ENCODE measurements at places on chromosomes 7 and 10.

DNA sequence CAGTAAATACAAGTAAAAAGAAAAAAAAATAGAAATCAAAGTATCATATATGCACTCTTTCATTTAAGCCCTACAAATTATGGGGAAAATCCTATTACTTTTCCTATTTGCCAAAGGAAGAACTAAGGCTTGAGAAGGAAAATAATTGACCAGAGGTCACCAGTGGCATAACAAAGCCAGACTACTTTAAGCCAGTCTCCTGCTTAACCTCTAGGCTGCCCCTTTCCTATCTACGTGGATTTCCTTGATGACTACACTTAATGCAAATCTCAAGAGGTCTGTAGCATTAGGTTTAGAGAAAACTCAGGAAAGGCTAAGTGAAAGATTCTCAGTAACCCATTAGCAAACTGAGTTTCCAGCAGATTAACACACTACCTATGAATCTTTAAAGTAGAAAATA lies 49.8 kb downstream of the TPK1 start:
- DNase-seq: no peak

GRCh38 chr10:105062951-105063350 lies 421.9 kb downstream of the SORCS3 start:
- no peak for DNase-seq

DNA sequence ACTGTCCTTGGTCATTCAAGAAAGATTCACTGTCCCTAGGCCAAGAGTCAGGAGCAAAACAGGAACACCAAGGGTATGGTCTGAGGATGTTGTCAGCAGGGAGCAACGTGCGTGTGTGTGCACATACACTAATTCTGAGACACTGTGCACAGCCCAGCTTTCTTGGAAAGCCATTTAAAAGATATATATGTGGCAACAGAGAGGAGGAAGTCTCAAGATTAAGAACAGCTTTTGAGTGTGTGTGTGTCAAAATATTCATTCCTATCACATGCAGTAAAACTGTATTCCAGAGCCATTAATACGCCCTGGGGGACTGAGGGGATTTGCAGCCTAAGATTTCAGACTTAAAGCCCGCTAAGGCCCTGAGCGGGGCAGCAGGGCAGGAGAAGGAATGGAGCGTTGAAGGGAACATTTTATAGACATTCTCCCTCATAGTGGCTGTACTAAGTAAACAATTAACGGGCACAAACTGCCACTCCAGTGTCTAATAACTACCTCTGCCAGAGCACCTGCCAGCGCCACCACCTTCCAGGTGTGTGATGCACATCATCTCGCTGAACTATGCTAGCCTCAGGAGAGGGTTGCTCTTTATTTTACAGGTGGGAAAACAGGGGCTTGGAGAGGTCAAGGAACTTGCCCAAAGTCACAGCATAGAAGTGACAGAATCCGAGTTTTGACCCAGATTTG lies 2.0 kb downstream of the NOD1 start:
- no peak for DNase-seq

GRCh38 chr10:114665406-114665805 lies 7.3 kb upstream of the ABLIM1 start:
- DNase-seq: no peak

DNA sequence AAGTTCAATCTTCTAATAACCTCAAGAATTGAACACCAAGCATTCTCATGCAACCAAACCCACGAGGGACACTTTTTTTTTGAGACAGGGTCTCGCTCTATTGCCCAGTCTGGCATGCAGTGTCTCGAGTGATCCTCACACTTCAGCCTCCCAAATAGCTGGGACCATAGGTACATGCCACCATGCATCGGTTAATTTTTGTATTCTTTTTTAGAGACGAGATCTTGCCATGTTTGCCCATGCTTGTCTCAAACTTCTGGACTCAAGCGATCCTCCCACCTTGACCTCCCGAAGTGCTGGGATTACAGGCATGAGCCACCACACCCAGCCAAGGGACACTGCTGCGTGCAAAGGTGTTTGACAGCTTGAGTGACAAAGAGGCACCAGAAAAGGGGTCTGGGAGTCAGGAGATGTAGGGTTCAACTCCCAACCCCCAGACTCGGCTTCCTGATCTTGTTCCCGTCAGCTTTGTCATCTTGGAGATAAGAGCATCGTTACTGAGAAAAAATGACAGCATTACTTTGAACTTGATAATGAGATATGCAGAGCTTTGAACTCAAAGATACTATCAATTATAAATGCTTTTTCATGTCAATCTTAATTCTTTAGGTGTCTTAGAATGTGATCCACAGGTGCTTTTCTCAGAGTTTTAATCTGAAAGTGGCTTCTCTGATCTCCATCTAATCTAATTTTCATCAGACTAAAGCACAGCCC lies 1.6 kb upstream of the CYTH3 start:
- DNase-seq: no peak

GRCh38 chr7:115224922-115225321 lies 303.0 kb downstream of the MDFIC start:
- no peak for DNase-seq

- DNase-seq: no peak
Observed at GRCh38 chr7:119969054-119969453, 303.9 kb upstream of the KCND2 start.

GRCh38 chr7:122064971-122065370 lies 79.1 kb downstream of the AASS start:
- DNase-seq: no peak

DNA sequence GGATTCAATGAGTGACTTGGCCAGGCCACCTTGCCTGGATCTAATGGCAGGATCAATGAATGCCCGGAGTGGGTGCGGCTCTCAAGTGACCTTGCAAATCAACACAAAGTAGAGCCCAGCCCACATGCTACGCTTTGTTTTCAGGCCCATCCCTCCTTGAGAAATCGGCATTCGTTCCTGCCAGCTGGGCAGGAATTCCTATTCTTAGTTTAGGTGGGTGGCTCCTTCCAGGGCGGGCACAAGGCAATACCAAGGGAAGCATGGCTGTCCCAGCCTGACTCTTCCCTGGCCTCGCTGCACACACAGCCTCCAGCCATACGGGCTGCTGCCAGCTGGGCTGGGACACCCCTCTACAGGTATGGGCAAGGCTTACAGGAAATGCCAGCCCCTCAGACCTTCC lies 119.3 kb downstream of the SH3PXD2A start:
- no peak for DNase-seq

- DNase-seq: no peak
Observed at GRCh38 chr7:155255621-155256020, 42.1 kb upstream of the INSIG1 start.

- no peak for DNase-seq
Observed at GRCh38 chr7:64908358-64908757, 5.3 kb downstream of the ZNF273 start.

DNA sequence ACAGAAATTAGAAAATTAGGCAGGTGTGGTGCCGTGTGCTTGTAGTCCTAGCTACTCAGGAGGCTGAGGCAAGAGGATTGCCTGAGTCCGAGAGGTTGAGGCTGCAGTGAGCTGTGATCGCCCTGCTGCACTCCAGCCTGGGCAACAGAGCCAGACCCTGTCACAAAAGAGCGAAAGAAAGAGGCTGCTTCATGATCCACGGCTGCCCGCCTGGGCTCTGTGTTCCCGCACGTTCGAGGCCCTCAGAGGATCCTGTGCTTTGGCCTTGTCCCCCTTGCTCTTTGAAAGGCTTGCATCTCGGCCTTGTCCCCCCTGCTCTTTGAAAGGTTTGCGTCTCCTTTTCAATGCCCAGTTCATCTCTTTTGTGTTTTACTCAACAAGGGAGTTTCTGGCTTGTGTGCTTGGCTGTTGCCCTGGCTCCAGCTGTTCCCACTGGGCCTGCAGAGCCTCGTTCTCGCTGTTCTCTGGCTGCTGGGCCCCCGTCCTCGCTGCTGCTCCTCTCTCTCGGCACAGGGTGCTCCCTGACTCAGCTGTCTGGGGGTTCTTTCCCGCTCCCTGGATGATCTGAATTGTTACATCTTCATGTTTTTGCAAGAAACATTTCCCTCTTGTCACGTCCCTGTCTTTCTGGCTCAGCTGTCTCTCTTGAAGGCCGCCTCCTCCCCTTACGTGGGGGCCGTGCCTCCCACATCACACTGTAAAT lies 45.1 kb upstream of the INPP5A start:
- DNase-seq: no peak

DNA sequence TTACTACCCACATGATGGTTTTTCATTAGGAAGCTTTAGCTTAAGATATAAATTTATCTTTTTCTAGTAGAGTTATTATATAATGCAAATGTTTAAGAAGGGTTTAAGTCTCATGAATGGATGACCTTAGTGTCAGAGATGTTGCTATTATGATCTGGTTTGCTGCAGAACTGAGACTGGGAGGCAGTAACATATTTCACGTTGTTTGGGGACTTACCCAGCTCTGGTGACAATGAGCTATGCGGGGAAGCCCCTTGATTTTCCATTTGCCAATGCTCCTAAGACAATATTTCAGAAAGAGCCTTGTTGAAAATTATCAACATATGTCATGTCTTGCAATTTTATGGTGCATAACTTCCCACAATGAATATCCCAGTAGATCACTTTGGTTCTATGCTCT lies 754.6 kb downstream of the REEP3 start:
- no peak for DNase-seq

GRCh38 chr7:14368285-14368684 lies 378.8 kb upstream of the ETV1 start:
- no peak for DNase-seq

DNA sequence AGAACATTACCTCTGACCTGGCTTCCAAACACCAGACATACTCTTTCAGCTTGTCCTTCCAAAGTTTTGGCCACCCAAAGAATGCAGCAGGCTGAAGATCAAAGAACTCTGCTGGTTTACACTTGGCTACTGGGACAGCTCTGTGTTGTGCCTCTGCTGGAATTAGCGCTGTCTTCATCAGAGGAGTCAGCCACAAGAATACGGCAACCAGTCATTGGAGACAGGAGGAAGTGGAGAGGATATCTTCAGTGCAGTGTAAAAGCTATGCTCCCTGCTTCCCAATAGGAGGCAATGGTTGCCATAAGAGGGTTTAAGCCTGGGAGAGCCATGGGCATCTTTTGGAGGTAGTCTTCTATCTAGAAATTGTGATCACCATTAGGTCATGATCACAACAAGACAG lies 126.7 kb upstream of the WNT16 start:
- no peak for DNase-seq

DNA sequence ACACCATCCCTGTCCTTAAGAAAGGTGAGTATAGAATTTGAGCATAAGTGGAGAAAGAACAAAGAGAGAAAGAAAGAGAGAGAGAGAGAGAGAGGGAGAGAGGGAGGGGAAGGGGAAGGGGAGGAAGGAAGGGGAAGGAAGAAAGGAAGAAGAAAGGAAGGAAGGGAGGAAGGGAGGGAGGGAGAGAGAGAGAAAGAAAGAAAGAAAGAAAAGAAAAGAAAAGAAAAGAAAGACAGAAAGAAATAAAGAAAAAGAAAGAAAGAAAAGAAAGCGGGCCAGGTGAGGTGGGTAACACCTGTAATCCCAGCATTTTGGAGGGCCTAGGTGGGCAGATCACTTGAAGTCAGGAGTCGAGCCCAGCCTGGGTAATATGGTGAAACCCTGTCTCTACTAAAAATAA lies 19.9 kb downstream of the CCL24 start:
- no peak for DNase-seq

DNA sequence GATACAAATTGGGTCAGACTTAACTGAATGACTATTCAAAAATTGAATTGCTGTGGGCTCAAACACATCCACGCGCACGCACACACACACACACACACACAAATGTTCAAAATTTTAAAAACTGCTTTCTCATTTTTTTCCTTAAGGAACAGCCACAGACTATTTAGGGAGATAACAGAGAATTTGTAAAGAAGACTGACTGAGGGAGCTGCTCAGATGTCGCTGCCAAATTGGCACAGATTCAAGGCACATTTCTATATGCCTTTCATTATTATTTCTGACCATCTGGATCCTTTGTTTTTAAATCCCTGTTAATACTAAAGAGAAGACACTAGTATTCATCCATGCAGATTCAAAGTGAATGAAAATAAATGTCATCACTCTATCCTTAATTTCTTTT lies 154.8 kb downstream of the DGKB start:
- no peak for DNase-seq

DNA sequence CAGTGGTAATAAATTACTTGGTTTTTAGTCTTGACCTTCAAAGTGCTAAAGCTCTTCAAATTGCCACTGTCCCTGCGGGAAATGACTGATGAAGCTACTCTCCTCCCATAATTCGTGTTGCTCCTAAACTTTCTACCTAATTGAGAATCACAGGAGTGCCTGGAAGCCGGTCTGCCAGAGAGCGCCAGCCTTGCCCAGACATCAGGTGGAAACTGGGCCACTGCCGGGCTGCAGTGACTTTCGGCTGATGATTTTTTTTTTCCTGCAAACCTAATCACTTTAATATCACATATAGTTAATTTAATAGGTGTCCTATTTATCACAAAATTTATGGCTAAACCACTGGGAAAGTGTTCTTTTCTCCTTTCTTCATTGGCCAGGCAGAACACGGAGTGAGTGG lies 59.6 kb upstream of the UBE3C start:
- DNase-seq: no peak

- no peak for DNase-seq
Observed at GRCh38 chr10:85761906-85762445, 604.6 kb downstream of the GRID1 start.

- DNase-seq: no peak
Observed at GRCh38 chr10:76403912-76404311, 972.5 kb downstream of the LRMDA start.

DNA sequence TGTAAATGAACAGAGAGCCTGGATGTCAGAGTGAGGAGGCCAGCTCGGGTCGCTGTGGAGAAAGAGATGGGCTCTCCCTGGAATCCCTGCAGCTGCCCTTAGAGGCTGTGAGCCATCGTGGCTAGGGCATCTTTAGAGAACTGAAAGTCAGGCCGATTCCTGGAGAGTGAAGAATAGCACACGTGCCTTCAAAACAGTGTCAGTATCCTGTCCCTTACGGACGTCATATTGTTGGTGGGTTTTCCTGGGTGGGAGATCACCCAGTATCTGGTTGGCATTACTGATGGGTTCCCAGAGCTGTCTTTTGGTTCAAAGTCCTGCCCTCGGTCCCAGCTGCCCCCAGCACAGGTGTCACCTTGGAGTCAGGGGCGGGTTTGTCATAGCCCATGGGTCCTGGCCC lies 25.3 kb downstream of the IKZF1 start:
- DNase-seq: no peak

DNA sequence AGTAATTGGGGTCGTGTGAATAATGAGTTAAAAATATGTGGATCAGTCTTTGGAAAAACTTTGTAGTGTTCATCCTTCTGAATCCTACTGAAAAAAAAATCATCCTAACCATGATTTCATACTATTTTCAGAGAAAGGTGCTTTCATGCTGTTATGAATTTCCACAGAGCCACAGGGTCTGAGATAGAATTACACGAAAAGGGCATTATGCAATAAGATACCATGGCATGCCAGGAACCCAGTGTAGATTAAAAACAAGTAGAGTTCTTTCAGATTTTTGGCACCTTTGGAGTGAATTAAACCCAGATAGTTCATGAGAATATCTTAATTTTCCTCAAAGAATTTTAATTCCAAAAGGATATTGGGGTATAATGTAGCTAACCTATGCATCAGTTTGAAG lies 47.5 kb upstream of the AGMO start:
- no peak for DNase-seq

- DNase-seq: no peak
Observed at GRCh38 chr7:16915405-16915804, 33.6 kb upstream of the AGR3 start.

Measured in activated CD4-positive, alpha-beta T cell treated with anti-CD3 and anti-CD28 coated beads, Interleukin-2, Interleukin-4, amounts not matched to agents 100 ng/mL and 50 ng/mL, durations not matched to agents 16 hours and 8 hours (primary cell).